Naive B cell (primary cell): ENCODE measurements at places on chromosomes 1 and 21.
A peak's percentile ranks its signal among the peaks of the same experiment; 100 is the strongest.

DNA sequence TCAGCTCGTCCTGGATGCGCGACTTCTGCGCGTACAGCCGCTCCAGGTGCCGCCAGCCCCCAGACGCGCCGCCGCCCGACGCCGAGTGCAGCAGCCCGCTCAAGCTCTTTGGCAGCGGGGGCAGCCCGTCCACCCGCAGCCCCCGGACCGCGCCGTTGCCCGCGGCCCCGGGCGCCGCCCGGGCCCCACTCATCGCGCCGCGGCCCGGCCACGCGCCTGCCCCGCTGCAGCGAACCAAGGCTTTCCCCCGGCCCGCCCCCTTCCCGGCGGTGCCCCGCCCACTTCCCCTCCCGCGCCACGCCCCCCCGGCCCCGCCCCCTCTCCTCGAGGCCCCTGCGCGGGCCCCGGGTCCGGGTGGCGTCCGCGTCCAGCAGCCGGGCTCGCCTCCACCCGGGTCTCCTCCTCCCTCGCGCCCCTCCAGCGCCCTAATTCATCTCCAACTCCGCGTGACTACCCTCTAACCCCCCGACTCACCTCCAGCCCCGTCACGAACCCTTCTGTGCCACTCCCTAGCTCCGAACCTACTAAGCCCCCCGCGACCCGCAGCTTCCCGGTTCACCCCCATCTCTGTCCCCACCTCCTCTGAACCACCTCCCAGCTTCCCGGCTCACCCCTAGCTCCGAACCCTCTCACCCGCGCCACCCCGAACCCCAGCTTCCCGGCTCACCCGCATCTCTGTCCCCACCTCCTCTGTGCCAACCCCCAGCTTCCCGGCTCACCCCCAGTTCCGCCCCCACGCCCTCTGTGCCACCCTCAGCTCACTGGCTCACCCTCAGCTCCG lies at the start of gene FAM89A:
Gene FAM89A, minus strand, starts transcription at position 236 of the 781 bp plus-strand sequence. Its CDS starts 43 bp downstream, at position 193.
- DNase-seq = peak; percentile 56

DNA sequence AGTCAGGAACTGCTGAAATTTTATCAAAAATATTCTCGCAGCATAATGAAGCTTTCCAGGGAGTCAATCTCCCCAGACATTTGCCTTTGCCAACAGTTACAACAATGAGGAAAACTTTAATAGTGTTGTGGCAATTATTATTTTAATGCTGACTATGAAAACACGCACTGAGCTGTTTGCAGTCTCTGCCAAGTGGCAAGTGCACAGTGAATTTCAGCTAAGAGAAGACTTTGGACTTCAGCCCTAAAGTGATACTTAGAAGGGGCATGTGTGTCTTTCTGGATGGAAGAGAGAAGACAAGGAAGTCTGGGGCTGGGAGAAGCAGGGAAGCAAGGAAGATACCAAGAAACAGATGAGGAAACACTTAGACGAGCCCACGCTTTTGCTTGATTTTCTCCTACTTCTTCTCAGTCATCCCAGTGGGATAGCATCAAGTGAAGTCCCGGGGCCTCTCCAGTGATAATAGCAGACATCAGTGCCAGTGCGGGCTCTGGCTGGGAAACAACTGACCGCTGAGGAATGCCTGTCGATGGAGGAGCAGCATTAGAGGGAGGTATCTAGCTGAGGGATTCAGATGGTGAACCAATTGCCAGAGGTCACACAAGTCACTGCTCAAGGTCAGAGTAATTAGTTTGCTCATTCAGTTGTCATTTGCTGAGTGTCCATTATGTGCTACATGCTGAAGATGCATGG lies 196.3 kb downstream of the TTLL7 start:
- DNase-seq = no peak

DNA sequence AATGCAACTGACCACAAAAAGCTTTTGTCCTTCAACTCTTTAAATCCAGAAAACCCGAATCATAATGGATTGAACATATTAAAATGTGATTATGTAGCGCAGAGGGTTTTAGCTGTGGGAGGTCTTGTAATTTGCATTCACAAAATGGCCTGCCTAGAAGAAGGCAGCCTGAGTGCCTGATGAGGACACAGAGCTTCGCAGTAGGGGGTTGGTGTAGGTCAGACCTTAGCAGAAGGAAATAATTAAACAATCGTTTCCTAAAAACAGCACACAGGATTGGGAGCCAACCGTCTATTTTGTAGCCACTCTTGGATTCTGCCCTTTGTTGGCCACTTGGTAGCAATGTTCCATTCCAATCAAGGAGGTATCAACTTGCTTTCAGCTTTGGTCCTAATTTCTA lies 195.7 kb upstream of the KIAA0040 start:
- no peak for DNase-seq

GRCh38 chr1:27299385-27300271 lies 22.3 kb upstream of the TMEM222 start:
- no peak for DNase-seq

DNA sequence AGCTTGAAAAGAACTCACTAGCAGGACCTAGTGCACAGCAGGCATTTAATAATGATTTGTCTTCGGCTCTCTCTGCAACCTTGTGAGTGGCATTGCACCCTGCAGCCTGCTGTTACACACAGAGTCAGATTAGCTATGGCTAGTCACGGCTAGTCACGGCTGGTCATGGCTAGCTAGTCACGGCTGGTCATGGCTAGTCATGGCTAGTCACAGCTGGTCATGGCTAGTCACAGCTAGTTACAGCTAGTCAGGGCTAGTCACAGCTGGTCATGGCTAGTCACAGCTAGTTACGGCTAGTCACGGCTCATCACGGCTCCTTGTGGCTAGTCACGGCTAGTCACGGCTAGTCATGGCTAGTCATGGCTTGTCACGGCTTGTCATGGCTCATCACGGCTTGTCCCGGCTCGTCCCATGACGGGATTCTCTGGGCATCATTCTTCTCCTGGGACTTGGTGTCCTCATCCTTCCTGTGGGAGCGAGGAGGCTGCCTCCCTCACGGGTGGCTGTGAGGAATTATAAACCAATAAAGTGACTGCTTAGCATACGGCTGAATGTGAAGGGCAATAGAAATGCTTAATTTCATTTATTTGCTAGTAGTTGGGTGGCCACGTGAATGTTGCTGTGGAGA lies 12.5 kb upstream of the KIF26B start:
- no peak for DNase-seq

- no peak for DNase-seq
Observed at GRCh38 chr1:6783936-6784559, 1.2 kb upstream of the CAMTA1 start.

- DNase-seq = no peak
Observed at GRCh38 chr21:38447611-38448010, 50.7 kb downstream of the ERG start.

GRCh38 chr1:23477359-23478144 lies 6.4 kb downstream of the ASAP3 start:
- no peak for DNase-seq

DNA sequence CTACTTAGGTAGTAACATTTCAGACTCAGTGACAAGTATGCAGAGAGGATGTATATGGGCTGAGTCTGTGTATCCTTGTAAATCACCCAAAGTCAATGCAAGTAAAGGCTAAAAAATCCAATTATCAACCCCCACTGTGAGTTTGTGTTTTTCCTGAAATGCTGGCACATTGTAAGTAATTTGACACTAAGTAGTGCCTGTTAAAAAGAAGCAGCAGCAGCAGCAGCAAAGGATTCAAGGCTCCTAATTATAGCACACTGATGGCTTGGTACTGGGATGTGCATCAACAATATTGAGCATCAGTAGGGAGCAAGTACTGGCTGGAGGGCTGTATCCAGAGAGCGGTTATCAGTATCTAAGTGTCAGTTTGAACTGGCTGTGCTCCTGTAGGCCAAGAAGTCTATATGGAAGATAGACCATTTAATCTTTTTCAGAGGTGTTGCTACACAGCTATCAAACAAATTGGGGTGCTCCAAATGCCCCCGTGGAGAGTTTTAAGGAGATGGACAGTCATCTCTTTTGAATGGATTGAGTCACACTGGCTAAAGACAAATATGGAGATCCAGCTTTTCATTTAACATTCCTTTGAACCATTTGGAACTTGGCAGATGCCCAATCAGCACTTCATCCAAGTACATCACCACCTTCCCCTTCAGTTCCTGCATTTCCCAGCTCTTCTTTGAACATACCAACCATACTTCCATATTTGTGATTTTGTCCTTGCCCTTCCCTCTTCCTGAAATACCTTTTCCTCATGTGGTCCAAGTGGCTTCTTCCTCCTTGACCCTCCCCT lies 241.2 kb upstream of the ST6GALNAC5 start:
- DNase-seq = no peak

- no peak for DNase-seq
Observed at GRCh38 chr21:18655931-18656330, 252.3 kb upstream of the TMPRSS15 start.

DNA sequence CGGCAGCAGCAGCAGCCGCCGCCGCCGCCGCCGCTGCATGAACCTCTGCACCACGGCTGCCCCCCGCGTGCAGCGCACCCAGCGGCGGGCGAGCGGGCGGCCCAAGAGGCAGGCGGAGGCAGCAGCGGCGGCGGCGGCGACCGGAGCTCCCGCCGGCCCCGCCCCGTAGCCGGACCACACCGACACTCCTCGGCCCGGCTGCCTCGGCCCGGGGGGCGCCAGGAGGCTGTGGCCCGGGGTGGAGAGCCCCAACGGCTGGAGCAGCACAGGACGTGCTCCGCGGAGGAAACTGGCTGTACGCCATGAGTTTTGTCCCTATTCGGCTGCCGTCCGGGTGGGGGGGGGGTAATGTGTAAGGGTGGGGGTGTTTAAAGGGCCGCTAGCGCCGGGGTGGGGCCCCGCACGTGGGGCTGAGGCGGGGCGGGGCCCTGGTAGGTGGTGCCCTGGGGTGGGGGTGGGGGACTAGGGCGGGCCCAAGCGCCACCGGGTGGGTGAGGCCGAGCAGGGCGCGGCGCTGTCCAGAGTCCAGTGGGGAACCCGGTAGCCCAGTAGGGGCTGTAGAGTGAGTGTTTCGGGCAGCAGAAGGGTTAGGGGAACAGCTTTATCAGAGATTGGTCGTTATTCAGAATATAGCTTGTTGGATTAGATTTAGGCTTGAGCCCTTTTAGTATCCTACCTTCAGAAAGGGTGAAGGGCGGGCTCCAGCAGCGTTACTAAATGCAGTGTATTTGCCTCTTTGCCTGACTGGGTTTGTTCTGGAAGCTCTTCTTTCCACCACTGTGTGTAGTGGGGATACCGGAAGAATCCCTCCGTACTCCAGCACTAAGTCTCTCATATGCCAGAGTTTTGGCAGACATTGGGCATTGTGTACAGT lies at the start of gene FAM78B:
Gene FAM78B, minus strand, starts transcription at position 304 of the 874 bp plus-strand sequence. CDS start 753 bp downstream, outside the sequence.
- peak; percentile 12 for DNase-seq

- DNase-seq = no peak
Observed at GRCh38 chr1:72399807-72400206, 117.5 kb upstream of the NEGR1 start.

DNA sequence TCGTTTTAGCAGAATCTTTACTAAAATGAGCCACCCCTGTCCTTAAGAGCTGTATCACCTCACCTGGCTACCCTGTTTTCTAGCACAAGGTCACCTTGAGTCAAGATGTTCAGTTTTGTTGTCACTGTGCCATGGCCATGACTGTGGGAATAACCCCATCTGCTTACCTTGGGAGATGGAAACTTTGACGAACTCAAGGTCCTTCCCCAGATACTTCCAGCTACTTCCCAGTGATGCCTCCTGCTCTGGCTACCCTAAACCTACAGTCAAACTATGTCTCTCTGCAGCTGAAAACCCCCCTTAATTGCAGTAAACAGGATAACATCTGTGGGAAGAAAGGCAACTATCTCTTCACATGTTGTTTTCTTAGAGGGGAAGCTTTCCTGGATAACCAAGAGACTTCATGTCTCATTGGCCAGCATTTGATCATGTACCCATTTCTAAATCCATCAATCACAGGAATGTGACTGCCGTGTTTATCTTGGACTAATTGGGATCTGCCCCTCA lies 89.5 kb upstream of the C1orf21 start:
- DNase-seq = no peak

- DNase-seq = no peak
Observed at GRCh38 chr1:167683226-167683625, 38.6 kb upstream of the MPZL1 start.

- DNase-seq = no peak
Observed at GRCh38 chr1:84427250-84428188, 29.2 kb downstream of the DNASE2B start.

DNA sequence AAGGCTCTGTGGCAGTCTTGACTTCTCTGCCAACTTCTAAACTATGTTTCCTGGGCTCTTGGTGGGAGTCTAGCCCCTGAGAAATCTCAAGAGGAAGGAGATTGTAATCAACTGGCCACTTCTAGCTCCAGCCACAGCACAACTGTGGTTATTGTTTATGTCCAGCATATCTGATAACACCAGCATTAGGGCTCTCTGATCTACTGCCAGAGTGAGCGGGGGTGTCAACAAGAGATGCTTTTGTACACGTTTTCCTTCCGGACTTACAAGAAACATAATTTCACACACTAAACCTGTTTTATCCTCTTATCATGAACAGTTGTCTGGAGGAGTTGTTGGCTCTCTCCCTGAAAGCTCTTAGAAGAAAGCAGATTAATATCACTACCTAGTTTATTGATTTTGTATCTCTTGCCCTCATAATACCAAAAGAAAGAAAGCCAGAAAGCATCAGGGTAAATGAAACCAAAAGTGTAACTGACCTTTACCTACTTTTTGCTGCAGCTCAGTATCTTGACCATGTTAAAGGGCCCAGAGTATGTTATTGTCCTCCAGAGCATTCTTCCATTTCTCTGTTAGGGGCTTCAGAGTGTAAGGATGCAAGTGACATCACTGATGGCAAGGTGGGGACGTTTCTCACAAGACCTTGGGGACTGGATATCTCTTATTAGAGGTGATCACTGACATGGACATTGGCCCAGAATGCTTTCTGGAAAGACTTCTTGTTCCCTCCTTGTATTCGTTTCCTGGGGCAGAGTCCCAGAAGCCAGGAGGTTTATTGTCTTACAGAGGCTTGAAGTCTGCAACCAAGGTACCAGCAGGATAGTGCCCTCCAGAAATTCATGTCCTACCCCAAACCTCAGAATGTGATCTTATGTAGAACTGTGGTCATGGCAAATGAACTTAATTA lies 9.6 kb upstream of the SH2D1B start:
- DNase-seq = no peak

- no peak for DNase-seq
Observed at GRCh38 chr1:159989581-159989980, 35.5 kb upstream of the SLAMF9 start.

- peak; percentile 94 for DNase-seq
Observed at GRCh38 chr1:58784758-58785441, 1.1 kb upstream of the JUN start.

DNA sequence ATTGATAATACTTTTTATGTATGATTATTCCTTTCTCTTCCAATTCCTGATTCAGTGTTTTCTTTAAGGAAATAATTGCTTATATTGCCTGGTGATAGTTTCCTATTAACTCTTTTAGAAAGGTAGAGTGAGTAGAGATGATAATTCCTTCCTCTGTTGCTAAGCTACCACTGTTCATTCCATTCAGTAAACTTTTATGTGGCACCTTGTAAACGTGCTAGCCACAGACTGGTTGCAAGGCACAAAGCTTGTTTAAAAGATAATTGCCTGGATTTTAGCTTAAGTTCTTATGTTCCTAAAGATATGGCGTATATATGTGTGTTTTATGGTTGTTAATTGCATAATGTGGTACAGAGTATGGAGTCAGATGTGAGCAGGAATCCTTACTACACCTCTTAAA lies 3.2 kb downstream of the ZFYVE9 start:
- DNase-seq = no peak
